ENCODE measurements at places on chromosomes 5 and 9. TPM values are rescaled to one million over a fixed set of nuclear protein-coding genes. Genes with fewer than 3 reads are reported as not detected.

AMACR gene
- total RNA-seq: 7.5 TPM

DMRTA1 gene
- 0.71 TPM for total RNA-seq

CDC20B gene
- total RNA-seq: 0.19 TPM

BHMT gene
- 0.14 TPM for total RNA-seq

ADAMTS2 gene
- total RNA-seq: 1.4 TPM

Measured in thymus (tissue), 14 donors.